ENCODE measurements at places on chromosomes 13 and 19.
A peak's percentile ranks its signal among the peaks of the same experiment; 100 is the strongest.

- DNase-seq, result no peak
Observed at GRCh38 chr19:40410030-40410389, 3.2 kb downstream of the PRX start.

DNA sequence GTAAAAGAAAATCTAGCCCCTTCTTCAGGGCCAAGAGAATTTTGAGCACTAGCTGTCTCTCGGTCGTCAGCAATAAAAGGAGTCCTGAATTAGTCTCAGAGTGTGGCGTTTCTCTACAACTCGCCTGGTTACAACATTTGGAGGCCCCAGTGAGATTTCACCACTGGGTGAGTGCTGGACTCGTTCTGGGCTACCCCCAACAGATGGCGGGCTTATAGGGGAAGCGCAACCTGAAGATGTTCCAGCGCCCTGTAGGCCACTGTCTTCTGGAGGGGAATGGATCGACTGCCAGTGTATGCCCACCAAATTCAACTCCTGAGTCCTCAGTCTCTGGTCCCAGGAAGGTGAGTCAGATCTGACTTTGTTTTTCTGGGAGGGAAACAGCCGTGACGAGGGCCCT, 11.7 kb upstream of the ZNF181 start:
- no peak for DNase-seq

DNA sequence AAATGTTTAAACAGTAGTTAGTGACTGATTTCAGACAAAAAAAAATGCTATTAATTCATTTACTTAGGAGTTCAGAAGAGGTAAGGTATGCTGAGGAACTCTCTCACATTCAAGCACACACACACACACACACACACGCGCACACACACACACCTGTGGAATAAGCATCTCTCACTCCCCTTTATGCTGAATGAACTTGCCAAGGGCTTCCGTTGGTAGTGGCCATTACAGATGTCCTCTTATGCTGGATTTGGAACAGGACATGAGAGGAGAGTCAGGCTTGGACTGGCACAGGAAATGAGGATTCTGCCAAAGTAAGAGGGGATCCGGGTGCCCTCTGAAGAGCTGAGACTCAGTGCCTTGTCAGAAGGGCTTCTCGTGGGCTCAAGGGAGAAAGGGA, 463.4 kb upstream of the MIR17HG start:
- DNase-seq, result no peak

DNA sequence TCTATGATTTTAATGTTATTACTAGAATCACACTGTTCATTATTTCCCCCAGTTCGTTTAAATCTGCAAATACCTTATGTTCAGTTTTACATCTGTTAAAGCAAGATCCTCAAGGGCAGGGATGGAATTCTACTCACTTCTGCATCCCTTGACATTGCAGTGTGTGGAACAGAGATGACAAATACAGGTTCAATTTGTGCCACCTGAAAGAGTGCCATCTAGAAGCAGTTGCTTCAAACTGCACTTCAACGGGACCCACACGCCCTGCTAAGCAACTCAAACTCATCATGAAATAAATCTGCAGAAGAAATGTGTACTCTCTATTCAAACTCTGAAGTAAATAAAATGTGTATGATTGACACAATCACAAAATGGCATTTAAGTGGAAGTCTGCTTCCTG, 44.5 kb downstream of the RUBCNL start:
- no peak for DNase-seq

- no peak for DNase-seq
Observed at GRCh38 chr13:40596484-40596883, 70.0 kb downstream of the FOXO1 start.

DNA sequence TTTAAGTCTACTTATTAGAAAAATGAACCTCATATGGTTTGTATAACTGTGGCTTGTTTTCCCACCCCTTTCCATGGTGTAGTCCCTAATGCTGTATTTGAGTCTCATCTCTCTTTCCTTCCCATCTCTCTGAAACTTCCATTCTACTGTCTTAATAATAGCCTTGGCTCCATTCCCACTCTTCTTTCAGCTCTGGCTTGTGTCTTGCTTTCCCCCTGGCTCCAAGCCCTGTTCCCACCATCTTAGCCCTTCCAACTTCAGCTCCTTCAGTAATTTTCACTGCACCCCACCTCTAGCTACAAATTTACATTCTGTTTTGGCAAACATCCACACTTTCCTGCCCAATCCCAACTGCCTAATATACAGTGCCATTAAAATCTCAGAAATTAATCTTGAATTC, 137.5 kb downstream of the SLITRK6 start:
- peak; percentile 90 for DNase-seq

GRCh38 chr19:18610245-18610555, 2.5 kb upstream of the TMEM59L start:
- no peak for DNase-seq

DNA sequence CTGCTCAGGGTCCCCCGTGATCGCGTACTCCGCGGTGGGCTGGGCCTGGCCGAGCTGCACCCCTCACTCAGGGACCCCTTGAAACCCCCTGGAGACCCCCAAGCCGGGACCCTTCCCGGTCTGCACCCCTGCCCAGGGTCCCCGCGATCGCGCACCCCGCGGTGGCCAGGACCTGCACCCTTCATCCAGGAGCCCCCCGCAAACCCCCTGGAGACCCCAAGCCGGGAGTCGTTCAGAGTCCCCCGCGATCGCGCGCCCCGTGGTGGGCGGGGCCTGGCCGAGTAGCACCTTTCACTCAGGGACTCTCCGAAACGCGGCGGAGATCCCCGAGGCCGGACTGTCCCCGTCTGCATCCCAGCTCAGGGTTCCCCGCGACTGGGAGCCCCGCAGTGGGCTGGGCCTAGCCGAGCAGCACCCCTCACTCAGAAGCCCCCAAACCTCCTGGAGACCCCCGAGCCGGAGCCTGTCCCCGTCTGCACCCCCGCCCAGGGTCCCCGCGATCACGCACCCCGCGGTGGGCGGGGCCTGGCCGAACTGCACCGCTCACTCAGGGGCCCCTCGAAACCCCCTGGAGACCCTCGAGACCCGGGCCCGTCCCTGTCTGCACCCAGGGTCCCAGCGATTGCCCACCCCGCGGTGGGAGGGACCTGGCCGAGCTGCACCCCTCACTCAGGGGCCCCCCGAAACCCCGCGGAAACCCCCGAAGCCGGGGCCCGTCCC, 748 bp downstream of the LMNB2 start:
- DNase-seq, result no peak

GRCh38 chr13:108408672-108409071, 139.2 kb downstream of the TNFSF13B start:
- no peak for DNase-seq

DNA sequence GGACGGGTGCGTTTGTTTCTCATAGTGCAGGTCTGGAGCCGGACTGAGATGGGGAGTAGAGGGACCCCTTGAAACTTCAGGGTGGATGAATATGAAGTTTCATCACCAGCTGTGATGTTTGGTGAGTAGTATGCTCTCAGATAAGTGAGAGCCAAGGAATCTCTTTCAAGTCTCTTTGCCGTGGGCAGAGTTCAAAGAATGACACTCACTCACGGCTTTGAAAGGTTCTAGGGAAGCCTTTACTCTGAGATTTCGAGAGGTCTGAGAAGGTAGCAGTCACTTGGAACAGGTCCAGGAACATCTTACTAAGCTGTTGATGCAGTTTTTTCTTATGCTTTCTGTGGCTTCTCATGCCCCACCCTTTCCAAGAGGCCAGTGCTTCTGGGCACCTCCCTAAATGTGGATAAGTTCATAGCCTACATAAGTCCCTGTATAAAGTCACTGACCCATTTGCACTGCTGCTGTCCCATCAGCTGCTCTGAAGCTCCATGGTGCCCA, at the start of gene IGFL2:
Gene IGFL2 (plus strand): TSS at position 448 of the 498 bp plus-strand sequence. CDS start 41 bp downstream, at position 489.
- DNase-seq, result no peak

GRCh38 chr13:75365724-75366173, 116.2 kb downstream of the TBC1D4 start:
- DNase-seq, result peak; percentile 85

GRCh38 chr13:45119469-45119990, 780 bp upstream of the GTF2F2 start:
- DNase-seq, result peak; percentile 51

GRCh38 chr19:16334411-16334810, 9.8 kb downstream of the KLF2 start:
- DNase-seq, result no peak

GRCh38 chr13:31234729-31235128, 35.0 kb downstream of the B3GLCT start:
- no peak for DNase-seq

DNA sequence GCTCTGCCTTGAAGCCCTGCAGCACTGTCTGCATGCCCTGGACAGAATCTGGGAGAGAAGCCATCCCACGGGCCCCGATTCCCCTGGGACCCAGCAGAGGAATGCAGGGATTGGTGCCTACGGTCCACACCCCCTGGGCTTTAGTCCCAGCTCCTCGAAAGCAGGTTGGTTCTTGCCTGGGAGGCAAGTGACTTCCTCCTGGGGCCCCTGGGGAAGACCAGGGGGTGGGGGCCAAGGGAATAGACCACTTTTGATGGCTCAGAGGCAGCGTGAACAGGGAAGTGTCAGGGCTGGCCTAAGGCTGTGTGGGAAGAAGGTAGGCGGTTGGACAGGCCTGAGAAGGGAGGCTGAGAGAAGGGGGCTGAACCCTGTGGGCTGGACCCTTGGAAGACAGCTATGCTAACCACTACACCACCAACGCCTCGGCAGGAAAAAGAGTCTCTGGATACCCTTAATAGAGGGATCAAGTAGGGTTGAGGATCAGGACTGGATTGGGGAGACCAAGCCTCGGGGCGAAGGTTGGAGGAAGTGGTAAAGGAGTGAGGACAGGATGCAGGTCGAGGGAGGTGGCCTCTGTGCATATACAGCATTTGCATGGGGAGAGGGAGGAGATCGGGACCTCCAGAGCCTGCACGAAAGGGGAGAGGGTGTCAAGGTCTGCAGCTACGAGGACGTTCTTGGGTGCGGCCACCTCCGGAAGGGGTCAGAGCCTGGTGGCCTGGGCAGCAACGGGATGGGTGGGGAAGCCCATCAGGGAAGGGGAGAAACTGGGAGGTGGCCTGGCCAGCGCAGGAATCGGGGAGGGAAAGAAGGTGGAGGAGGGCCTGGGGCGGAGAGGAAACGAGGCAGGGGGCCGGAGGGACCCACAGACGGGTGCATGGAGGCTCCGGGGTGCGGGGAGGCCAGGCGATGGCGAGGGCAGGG, 709 bp downstream of the DPP9 start:
- no peak for DNase-seq

GRCh38 chr13:96984051-96984508, 10.2 kb downstream of the OXGR1 start:
- DNase-seq, result peak; percentile 32

DNA sequence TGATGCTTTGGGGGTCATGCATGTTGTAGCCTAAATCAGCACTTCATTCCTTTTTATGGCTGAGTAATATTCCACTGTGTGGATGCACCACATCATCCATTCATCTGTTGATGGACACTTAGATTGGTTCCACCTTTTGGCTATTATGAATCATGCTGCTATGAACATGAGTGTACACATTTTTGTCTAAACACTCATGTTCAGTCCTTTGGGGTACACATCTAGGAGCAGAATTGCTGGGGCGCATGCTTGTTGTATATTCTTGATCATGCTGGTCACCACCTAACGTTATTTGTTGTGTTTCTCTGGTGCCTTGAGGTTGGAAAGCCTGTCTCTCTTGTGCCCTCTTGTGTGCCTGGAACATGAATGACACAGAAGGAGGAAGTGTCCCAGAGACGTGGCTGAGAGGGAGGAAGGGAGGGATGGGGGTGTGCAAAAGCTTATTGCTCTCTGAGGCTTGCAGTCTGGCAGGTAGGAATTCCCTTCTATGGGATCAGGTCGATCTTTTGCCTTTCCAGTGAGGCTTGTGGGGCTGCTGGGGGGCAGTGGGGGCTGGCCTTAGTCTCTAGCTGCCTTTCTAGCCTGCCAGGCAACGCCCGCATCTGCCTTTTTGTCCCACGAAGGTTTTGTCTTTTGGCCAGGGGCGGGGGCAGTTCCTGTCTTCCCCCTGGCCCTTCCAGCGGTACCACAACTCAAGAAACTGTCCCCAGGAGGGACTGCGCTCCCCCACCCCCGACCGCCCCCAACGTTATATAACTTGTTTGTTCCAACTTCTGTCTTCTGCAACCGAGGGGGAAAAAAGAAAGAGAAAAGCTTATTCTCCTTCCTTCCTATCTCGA, 7.6 kb downstream of the KLHL26 start:
- DNase-seq, result no peak
